ENCODE measurements at places on chromosomes 1 and 21. TPM values are rescaled to one million over a fixed set of nuclear protein-coding genes. Genes with fewer than 3 reads are reported as not detected.

DNA sequence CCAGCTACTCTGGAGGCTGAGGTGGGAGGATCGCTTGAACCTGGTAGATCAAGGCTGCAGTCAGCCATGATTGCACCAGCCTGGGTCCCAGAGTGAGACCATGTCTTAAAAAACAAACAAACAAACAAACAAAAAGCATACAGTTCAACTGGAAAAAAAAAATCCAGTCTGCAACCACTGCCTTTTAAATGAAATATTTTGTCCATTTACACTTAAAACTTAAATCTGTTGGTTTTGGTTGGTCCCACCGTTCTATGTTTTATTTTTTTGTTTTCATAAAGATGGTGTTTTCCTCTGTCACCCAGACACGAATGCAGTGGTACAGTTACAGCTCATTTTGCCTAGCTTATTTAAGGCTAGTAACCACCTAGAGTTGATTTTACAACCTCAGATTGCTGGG, 9.8 kb downstream of the FALEC start:
- DNase-seq, result no peak

- DNase-seq, result no peak
Observed at GRCh38 chr1:97947695-97948094, 26.9 kb upstream of the DPYD start.

- no peak for DNase-seq
Observed at GRCh38 chr1:30627994-30628393, 95.4 kb downstream of the MATN1 start.

GRCh38 chr21:28884481-28884880, 108.2 kb downstream of the LTN1 start:
- DNase-seq, result no peak

Gene TMEM269
- polyA plus RNA-seq, result 1.2 TPM

DNA sequence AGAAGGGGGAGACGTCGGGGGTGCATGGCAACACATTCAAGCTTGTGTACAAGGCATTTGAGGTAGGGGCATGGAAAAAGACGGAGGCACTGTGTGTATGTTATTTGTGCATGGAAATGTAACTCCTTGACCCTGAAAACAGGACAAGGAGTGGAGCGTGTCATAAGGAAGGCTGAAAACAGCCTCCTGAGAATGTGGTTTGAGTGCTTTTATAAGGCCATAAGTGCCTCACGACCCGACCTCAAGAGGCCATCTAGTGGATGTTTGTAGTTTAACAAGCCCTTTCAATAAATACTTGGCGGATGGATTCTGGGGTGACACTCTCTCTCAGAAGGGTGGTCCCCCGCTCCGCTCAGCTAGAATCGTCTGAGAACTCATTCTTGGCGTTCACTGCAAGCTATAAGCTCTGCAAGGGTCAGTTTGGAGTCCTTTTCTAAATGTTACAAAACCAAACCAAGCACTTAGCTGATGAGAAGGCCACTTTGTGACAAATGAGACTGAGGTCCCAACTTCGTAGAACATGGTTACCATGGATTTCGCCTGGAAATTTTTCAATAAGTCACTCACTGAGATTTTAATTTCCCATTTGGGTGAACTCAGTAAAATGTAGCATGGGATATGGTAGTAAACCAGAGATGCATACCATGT, 38.8 kb upstream of the CLCA4 start:
- DNase-seq, result no peak

Gene OR6K2
- polyA plus RNA-seq, result not detected

GRCh38 chr1:225879521-225880221, 2.5 kb downstream of the TMEM63A start:
- DNase-seq, result no peak

- peak; percentile 86 for DNase-seq
Observed at GRCh38 chr1:183126528-183126927, 59.5 kb upstream of the LAMC2 start.

GRCh38 chr21:44643741-44644310, 2.4 kb upstream of the KRTAP10-11 start:
- no peak for DNase-seq

DNA sequence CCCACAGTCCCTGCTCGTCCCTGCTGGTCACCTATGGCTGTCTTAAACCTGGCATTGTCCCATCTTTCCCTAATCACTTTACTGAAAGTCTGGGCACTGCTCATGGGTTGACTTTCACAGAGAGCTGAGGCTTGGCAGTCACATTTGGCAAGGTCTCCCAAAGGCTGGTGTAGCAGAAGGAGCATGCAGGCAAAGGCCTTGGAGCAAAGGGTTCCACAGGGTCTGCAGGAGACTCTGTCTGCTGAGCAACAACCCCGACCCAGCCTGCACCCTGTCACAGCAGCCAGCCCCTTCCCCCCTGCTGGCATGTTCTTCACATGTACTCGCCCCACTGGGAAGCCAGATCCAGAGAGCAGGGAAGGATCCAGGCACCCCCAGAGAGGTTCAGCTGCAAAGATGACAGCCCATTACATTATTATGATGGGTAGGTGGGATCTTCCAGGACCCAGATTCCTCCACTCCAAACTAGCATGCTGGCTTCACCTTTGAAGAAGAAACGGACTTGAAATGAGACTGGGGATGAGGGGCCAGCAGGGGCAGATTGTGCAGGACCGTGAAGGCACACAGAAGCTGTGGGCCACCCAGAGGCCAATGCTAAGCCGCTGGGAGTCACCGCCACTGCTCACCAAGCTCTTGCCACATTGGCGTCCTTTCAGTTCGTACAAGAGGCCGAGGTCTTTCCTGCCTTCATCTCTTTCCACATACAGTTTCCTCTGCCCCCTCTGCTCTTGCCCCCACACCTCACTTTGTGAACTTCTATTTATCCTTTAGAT, 14.2 kb upstream of the TMEM125 start:
- no peak for DNase-seq

GRCh38 chr1:150895618-150896017, 8.7 kb downstream of the CTXND2 start:
- DNase-seq, result no peak

GRCh38 chr1:46721686-46722205, 2.8 kb upstream of the EFCAB14 start:
- DNase-seq, result no peak

DNA sequence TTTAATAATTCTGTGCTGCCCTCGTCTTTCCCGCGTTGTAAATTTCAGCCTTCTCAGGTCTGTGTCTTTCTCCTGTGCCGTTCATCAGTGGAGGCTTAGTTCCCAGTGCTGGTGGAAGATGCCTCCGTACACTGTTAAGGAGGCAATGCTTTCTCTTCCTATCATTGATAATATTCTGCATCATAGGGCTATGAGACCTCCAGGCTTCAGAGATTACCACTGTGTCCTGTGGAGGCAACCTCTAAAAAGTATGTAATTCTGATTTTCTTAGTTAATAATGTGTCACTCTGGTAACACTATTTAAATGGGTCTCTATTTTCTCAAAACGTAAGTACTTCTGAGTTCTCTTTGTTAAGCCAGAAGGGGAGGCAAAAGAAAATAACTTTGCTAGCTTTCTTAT, 538.3 kb downstream of the SMYD3 start:
- DNase-seq, result no peak

DNA sequence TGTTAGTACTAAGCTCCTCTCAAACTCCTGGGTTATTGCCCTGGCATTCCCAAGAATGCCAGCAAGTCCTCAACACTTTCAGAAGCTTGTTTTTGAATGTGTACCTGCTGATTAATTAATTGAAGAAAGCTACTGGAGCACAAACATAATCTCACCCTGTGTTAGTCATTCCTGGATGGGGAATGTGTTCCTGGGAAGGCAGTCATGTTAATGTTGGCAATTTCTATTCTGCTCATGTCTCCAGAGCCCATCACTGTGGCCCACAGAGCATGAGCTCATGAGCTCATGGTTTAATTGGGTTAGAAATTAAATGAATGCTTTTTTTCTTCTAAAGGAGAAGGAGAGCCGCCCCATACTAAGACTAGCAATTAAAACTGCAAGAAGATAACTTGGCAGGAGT, 31.9 kb upstream of the KCNA3 start:
- no peak for DNase-seq

GRCh38 chr1:48619539-48619938, 147.5 kb upstream of the SPATA6 start:
- no peak for DNase-seq

DNA sequence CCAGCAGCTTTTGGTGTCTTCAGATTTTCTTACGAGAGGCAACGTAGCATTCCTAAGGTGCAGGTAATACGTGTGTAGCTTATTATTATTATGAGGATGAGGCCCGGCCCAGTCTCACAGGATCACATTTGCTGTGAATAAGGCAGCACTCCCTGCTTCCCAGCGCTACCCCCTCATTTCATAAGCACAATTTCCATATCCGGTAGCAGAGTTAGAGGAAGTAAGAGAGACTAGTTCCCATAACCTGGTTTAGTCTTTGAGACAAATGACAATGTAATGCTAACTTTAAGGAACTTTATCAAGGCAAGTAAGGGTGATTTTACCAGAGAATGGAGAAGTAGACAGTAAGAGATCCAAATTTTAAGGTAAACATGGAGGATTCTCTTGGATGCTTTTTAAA, 14.6 kb upstream of the LMO4 start:
- no peak for DNase-seq

GRCh38 chr1:68120136-68120791, 69.8 kb upstream of the DIRAS3 start:
- DNase-seq, result peak; percentile 87

- no peak for DNase-seq
Observed at GRCh38 chr1:178798232-178798861, 72.5 kb downstream of the ANGPTL1 start.

Gene AKNAD1
- polyA plus RNA-seq, result not detected

DNA sequence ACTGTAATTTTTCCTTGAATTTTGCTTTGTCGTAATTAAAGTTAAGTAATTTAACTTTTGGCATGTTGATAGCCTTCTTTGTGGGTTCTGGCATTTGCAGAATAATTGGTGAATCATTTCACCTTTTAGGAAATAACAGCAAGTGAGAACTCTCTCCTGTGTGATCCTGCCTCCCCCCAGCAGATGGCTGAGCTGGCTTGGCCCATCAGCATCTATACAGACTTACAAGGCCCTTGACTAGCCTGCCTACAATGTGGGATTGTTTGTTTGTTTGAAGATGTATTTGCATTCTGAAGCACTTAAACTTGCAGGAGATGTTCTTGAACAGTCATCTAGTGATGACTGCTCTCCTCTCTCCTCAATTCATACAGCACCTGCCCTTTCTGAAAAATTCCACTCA, 55.9 kb downstream of the MACO1 start:
- DNase-seq, result no peak

Gene PDIK1L
- not detected for polyA plus RNA-seq

DNA sequence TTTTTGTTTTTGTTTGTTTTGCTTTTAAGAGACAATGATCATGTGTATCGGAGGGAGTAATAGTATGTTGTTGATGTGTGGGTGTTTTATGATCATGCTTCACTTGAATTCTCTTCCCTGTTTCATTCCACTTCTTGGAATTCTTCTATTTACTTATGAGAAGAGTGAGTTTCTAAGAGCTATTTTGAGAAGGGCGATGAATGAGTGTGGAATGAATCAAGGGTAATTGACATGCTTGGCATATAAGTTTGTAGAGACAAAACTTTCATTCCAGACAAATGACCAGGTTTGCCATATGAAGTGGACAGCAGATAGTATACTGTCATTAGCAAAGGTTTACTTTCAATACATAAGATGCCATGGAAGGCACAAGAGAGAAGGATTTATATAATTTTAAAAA, 42.3 kb upstream of the PDC start:
- no peak for DNase-seq

GRCh38 chr21:37421306-37421705, 54.7 kb downstream of the DYRK1A start:
- no peak for DNase-seq

GRCh38 chr1:180494370-180494769, 8.0 kb downstream of the ACBD6 start:
- no peak for DNase-seq

Gene KIF21B
- 0.53 TPM for polyA plus RNA-seq

DNA sequence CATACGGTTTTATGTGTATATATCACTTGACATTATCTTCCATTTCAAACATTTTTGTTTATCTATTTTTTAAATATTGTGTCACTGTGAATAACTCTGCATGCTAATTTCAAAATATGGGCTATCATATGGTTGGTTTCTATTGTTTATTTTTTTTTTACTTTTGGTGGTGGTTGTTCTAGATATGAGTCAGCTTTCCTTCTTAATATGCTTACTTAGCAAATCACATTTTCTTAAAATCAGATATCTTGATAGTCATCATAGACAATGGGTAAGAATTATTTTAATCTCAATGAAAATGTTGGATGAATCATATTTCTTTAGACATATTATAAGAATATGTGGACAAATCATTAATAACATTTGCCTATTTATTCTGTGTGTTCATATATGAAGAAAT, 881.5 kb downstream of the BRINP3 start:
- DNase-seq, result no peak

- no peak for DNase-seq
Observed at GRCh38 chr1:71964188-71964587, 318.2 kb downstream of the NEGR1 start.

Gene RPE65
- not detected for polyA plus RNA-seq

- DNase-seq, result no peak
Observed at GRCh38 chr21:28418726-28419514, 573.8 kb downstream of the LTN1 start.

GRCh38 chr21:34668803-34669148, at the start of gene CLIC6:
Gene CLIC6, plus strand, starts transcription at chr21:34668994. Its CDS starts 395 bp downstream, at chr21:34669389.
- no peak for DNase-seq

- DNase-seq, result peak; percentile 22
Observed at GRCh38 chr1:240027059-240027462, 64.6 kb upstream of the FMN2 start.

DNA sequence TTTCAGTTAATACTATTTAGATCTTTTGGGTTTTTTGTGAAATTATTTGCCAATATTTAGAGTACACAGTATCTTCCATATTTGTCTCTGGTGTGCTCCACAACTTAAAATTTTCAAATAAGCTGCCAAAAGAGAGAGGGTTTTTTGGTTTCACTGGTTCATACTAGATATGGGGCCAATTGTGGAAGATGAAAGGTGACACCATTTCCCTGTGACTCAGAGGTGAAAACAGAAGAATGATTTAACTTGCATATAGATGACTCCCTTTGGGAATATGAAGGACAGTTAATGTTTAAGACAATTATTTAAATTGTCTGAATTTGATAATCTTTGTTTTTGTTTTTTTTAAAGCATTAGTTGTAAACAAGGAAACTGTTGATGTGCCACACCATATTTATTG, 37.5 kb downstream of the IVNS1ABP start:
- no peak for DNase-seq

DNA sequence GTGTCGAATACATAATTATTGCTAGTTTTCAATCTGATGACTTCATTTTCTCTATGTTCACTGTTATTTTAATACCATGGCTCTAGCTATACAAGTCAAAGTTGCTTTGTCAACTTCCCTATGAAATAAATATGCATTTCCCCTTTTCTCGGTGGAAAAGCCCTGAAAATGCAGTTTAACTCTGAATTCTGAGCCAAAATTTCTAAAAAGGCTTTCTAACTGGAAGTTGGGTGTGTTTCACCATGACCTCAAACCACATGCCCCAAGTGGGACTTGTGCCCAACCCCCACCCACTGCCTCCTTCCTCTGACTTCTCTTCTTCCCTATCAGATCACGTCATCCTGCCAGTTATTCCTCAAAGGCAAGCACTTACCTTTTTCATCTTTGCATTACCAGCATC, 8.9 kb downstream of the MKNK1 start:
- no peak for DNase-seq

Data from muscle of arm (tissue), 14 donors.